Tibial nerve (tissue), 4 donors: ENCODE measurements at places on chromosomes 12 and 14.

- DNase-seq, result no peak
Measured at GRCh38 chr12:48774516-48774915, 14.4 kb downstream of the ADCY6 start.

DNA sequence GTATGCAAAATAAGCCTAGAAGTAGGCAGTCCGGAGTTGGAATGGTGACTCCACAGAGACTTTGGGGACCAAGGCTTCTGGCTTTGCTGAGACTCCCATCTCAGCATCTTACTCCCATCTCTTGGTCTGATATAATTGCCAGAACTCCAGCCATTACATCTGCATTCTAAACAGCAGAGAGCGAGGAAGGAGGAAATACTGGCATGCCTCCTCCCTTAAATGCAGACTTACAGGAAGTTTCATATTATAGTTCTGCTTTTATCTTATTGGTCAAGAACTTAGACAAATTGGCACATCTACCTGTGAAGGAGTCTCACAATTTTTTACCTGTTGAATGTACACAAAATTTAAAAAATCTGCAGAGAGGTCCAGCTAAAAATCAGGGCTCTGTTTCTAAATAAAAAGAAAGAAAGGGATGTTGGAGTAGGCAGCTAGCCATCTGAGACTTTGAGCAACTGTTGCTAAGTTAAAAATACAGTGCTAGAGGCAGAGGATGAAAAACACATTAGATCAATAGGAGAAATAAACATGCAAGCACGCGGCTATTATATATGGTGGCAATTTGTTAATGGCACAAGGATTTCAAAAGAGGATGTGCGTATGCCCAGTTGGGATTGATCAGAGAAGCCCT lies 209.9 kb upstream of the HMGA2 start:
- no peak for DNase-seq

DNA sequence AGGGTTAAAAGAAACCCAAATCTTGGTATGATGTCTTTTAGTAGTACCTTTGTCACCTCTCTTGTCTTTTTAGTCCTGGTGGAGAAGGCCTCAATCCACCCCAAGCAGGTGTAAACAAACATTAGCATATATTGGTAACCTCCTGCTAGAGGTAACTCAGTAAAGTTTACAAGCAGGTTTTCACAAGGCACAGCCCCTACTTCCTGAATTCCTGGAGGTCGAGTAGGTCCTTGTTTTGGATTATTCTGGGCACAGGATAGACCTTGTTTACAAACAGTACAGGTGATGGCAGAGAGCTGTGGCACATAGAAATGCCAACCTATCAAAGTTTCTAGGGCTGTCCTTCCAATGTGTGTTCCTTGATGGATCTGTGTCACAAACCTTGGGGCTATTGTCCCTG lies 99.1 kb downstream of the ALG10 start:
- DNase-seq, result no peak

DNA sequence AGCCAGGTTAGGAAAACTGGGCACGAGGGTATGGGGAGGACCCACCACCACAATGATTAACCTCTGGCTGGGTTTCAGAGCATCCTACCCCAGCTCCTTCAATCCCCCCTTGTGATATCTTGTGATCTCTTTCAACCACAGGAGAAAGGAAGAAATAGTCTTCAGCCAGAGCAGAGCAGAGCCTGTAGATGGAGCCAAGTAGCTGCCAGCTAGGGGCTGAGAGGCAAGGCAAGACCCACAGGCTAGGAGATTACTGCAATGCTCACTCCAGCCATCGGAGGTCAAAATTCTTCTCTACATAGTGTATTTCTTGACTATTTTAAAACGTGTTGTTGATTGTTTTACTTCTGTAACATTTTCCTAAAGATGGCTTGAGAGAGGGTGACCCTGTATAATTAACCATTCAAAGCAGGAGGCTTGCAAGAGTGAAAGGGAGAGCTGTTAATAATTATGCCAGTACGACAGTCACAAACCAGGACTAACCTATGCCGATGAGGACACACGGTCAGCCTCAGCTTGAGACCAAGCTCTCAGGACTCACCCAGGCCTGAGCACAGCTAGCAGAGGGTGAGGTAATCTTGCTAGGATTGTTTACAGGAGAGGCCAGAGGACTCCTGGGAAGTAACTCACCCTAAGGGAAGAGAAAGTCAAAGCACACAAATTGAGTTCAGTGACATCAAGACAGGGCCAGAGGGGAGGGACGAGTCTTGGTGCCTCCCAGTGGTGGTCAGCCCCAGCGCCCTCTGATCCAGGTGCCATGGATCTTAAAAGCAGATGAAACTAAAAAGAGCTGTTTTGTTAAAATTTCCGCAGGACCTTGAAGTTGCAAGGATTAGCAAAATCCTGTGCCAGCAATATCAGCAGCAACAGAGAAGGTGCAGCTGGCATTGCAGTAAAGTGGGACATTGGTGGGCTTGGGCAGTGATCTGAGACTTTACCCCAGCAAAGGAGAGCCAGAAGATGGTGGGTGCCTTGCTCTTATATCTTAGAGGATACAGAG lies 29.8 kb upstream of the CDKN3 start:
- DNase-seq, result no peak

DNA sequence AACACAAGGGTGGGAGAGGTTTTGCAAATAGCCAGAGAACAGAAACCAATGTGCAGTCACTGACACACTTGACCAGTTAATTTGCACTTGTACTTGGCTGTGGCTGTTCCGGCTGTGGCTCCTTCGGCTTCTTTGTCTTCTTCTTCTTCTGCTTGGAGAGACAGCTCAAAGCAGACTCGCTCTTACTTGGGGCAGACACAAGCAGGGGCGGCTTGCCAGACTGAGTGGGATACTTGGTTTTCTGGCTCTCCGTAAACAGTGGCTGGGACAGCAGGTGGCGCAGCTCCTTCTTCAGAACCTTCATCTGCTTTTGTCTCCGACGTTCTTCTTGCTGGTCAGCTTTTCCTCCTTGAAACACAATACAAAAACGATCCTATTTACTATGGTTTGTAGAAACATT lies 25.0 kb downstream of the OTUB2 start:
- DNase-seq, result peak; percentile 45

DNA sequence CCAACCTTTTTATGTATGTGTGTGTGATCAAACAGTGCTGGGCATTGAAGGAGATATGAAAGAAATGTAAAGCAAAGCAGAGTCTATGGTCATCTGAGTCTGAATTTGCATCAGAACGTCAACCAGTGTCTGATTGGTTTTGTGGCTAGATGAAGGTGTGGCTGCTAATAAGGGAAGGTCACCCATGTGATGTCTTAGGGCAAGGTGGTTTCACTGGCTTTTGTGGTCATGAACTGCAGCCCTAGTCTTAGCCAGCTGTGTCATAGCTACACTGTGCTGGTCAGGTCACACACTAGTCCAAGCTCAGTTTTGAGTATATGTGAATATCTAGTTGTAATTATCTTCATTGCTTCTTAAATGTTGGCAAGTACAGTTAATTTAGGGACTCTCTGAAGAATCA lies 105.8 kb downstream of the TGFB3 start:
- DNase-seq, result no peak

- no peak for DNase-seq
Measured at GRCh38 chr14:42499137-42499536, 892.5 kb downstream of the LRFN5 start.

- DNase-seq, result no peak
Measured at GRCh38 chr14:24839617-24840203, 205.7 kb upstream of the GZMB start.

- DNase-seq, result no peak
Measured at GRCh38 chr12:91241756-91242155, 59.1 kb upstream of the DCN start.

- DNase-seq, result no peak
Measured at GRCh38 chr12:84889818-84890217, 22.8 kb downstream of the SLC6A15 start.

GRCh38 chr12:112705037-112705632 lies 86.4 kb upstream of the RPH3A start:
- no peak for DNase-seq

- DNase-seq, result no peak
Measured at GRCh38 chr12:7142809-7143465, 12.8 kb downstream of the CLSTN3 start.
